ENCODE measurements at places on chromosomes 5 and 9.

DNA sequence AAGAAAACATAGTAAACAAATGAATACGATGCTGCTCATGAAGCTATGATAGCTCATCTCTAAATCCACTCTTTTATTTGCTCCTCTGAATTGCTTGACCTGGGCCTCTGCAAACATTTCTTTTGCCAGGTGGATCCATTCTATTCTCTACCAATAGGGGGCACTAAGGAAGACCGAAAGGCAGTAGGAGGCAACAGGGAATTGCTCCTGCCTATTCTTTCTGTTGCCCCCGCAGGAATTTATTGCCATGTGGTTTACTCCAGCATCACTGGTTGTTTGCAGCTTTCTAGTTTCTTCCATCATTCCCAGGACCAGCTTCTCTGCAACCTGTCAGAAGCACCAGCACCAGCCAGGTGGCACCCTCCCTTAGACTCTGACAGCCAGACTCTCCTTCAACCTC lies 5.3 kb downstream of the GAPT start:
- DNase-seq: peak; percentile 15

GRCh38 chr5:176131771-176132170 lies 106.5 kb upstream of the SIMC1 start:
- no peak for DNase-seq

DNA sequence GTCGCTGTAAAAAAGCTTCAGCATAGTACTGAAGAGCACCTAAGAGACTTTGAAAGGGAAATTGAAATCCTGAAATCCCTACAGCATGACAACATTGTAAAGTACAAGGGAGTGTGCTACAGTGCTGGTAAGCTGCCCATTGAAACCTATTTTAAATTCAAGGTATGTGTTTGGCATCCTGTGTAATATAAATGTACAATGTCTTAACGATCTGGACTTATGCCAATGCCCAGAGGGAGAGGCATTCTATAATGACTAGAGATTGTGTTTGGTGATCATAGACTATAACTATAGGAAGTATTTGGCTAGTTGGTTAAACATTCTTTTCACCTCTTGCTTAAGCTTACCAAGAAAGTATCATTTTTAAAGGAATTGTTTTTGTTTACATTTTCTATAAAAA lies 95.7 kb downstream of the INSL6 start:
- no peak for DNase-seq

DNA sequence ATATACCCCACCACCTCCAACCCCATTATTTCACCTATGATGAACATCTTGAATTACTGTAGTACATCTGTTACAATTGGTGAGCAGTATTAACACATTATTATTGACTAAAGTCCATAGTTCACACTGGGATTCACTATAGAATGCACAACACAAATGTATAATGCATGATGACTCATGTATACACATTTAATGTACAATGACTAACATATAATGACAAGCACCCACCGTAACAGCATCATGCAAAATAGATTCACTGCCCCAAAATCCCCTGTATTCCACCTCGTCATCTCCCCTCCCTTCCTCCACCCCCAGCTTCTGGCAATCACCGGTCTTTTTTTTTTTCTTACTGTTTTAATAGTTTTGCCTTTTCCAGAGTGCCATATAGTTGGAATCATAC lies 47.1 kb upstream of the NEK6 start:
- no peak for DNase-seq

- peak; percentile 56 for DNase-seq
Observed at GRCh38 chr5:74109344-74109743, 483.3 kb downstream of the ARHGEF28 start.

DNA sequence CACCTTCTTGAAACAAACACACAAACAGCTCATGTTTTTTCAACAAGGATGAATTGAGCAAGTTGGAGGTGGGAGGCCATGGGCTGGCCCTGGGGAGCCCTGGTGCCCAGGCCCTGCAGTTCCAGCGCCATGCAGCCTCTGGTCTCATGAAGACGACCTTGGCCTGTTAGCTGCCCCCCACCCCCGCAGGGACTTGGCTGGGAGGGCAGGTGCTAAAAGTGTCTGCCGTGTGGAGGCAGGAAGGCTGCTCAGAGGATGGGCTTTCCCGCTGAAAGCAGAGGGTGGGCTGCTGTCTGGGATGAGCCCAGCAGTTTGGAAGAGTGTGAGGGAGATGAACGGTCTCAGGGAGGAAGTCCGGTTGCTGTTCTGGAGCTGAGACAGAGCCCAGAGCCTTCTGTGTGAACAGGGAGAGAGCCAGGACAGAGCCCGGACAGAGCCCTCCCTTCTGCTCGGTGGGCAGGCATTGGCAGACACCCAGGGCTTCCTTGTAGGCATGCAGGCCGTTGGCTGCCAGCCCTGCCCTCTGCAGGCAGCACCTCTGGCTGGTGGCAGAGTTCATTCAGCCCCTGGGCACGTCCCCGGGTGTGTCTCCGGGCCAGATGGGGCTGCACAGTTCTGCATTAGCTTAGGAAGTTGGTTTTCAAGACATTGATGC lies 18.7 kb downstream of the ROPN1L start:
- no peak for DNase-seq

GRCh38 chr5:38497946-38498345 lies 58.5 kb downstream of the LIFR start:
- DNase-seq: peak; percentile 17

- no peak for DNase-seq
Observed at GRCh38 chr5:177982956-177983355, 13.1 kb downstream of the PROP1 start.

- peak; percentile 63 for DNase-seq
Observed at GRCh38 chr9:137458194-137459151, 661 bp downstream of the NSMF start.

DNA sequence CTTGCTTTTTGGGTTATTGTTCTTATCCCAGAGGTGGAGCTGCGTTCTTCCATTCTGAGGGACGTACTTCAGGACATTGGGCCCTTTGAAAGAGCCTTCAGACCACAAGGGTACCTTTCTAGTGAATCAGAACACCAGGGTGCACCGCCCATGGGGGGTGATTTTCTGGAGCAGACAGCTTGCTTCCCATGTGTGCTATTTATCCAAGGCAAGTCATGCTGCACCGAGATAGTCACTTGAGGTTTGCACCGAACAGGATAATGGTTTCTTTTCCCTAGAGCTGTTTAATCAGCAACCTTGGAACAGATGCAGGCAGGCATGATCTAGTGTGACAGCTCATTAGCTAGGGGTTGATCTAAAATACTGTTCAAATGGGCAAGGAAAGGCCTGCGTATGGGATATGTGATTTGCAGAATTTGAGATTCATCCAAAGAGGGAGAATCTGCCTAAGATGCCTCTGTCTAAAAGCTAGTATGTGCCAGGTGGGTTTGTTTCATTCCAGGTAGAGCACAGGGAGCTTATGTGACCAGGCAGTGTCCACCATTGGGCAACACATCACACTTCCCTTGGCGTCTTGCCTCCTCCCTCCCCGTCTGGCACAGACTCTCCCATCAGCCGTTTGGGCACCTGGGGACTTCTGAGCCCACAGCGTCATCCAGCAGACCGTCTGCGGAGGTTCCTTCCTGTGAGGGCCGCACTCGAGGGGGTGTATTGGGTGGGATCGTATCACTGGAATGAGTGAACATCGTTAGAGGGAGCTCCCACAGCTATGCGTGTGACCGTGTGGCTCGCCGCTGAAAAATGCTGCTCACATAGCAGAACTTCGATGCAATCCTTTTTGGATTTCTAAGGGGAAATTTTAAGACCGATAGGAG lies 23.0 kb downstream of the ABL1 start:
- no peak for DNase-seq

- peak; percentile 80 for DNase-seq
Observed at GRCh38 chr9:105901514-105902109, 207.3 kb downstream of the TMEM38B start.

- no peak for DNase-seq
Observed at GRCh38 chr5:10700516-10700915, 60.5 kb downstream of the DAP start.

GRCh38 chr9:126301985-126302603 lies 24.5 kb upstream of the MVB12B start:
- DNase-seq: peak; percentile 91

GRCh38 chr5:157917491-157917890 lies 58.5 kb upstream of the CLINT1 start:
- DNase-seq: no peak

DNA sequence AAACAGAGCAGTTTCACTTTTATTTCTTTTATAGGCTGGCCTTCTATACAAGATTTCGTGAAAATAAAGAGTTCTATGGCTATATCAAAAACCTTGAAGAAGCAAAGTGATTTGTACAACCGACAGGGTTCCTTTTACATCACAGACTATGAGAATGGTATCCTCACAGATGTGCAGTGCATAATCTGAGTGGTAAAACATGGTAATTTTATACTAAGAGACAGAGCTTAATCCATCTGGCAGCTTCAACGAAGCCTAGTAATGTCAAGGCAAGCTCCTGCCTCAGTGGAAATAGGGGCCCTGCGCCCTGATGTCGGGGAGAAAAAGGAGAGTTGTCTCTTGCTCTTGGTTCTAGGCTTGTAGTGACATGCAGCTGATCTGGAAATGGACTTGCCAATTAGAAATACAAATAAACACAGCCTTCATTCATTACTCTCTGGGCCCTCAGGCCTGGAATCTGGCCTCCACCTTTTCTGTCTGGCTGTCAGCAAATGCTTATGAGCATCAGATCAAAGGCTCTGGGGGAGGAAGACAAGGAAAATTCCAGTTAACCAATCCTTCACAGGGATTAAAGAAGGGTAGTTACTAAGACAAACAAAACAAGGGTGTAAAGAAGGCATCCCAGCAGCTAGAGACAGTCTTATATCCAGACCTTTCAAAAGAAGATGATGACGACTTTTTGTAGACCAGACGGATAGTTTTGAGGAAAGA lies 33.6 kb upstream of the TRIM32 start:
- DNase-seq: peak; percentile 18

- no peak for DNase-seq
Observed at GRCh38 chr5:108529381-108529780, 147.5 kb upstream of the FBXL17 start.

DNA sequence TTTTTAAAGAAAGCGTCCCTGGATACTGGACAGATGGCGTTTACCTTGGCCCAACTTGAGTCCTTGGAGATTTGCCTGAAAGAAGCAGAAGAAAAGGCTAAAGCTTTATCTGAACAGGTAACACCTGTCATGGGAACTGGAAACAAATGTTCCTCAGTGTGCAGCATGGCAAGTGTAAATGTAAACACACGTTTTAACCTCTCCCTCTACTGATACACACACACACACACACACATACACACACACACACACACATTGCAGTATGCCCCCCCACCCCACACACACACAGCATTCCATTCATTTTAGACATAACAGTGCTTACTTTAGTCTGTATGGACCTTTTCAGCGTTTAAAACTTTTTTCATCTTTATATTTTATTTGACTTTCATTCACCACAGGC lies 51.1 kb downstream of the CCDC192 start:
- DNase-seq: no peak

- peak; percentile 61 for DNase-seq
Observed at GRCh38 chr9:96655198-96655851, at the start of gene PRXL2C. TSS of gene PRXL2C (minus strand) at chr9:96655317. CDS start at chr9:96655281, 36 bp downstream.

- peak; percentile 50 for DNase-seq
Observed at GRCh38 chr5:160685695-160686094, 166.3 kb downstream of the ATP10B start.

GRCh38 chr5:55899344-55899743 lies 48.2 kb downstream of the IL31RA start:
- DNase-seq: no peak

DNA sequence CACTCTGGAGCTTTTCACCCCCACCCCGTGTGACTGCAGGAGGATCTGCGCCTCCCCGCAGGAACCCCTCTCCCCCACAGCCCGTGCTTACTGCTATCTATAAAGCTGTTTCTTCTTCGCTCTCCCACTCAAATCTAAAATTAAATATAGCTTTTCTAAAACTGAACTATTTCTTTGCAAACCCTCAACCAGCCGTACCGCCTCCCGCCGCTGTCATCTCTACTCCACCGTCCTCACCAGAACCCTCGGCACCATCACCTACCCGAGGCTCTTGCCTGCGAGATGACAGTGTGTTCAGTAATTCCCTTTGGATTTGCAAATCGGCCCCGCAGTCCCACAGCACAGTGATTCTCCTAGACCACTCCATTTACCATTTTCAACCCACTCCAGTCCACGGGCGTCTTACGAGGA lies 13.6 kb downstream of the LPCAT1 start:
- no peak for DNase-seq

DNA sequence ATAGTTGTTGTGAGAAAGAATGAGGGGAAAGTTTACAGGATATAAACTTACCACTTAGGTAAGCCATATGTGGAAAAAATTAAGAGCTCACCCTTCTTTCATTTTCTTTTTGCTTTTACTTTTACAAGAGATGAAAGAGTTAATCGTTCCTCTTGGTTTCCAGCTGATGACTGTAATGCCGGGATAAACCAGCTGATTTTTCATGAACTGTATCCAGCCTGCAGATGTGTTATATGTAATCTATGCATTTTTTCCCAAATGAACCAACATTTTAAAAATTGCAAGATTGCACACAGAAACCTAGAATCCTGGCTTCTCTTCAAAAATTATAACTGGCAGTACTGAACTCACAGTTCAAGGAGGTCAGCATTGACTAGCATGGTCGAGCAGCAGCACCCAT lies 185.9 kb downstream of the GRIA1 start:
- DNase-seq: no peak

DNA sequence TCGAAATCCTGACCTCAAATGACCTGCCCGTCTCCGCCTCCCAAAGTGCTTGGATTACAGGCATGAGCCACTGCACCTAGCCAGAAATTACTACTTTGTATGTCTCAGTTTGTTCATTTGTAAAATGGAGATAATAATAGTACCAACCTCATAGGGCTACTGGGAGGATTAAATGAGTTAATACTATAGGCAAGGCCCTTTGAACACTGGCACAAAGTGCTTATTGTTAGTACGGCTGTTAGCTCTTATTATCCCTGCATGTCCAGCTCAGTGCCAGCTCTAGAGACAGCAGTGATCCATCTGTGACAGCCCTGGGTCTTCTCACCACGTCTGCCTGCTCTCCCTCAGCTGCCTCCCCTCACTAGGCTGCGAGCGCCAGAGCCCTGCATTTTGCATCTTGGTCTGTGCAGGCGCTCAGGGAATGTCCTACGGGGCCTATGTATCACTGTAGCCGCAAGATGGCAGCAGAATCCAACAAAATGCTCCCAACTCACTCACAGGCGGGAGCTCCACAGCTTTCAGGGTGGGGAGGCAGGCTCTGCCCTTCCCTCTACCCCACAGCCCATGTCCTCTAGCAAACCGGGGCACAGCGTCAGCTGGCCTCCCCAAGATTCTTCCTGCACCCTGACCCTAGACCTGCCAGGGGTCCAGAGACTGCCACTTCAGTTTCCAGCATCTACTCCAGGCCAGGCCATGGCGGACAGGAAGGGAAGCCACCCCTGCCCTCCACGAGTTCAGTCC lies 17.7 kb upstream of the AKNA start:
- peak; percentile 91 for DNase-seq

DNA sequence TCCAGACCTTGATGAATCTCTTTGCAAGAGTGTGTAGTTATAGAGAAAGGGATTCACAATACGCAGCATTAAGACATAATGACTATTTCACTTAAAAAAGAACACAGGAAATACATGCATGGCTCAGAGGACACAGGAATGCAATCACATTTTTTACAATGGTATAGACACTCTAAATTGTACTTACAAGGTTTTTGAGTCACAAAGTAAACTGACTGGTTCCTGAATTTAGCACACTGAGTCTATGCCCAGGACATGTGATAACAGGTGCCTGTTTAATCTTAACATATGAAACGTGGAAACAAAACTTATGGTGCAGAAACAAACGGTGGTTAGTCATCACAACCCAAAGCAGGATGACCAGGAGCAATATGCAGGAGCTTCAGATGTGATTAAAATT lies 6.7 kb downstream of the EPB41L4A start:
- no peak for DNase-seq

GRCh38 chr5:91632871-91633270 lies 249.8 kb upstream of the ARRDC3 start:
- peak; percentile 95 for DNase-seq

Data from NCI-H82 (cell line).